ENCODE measurements at places on chromosomes 6 and 20. TPM values are rescaled to one million over a fixed set of nuclear protein-coding genes. Genes with fewer than 3 reads are reported as not detected.

Gene METTL24
- total RNA-seq, result not detected

Gene C6orf89
- 58.3 TPM for total RNA-seq

Gene SLC16A10
- total RNA-seq, result 2.6 TPM

Gene PLN
- not detected for total RNA-seq

Gene BPIFB2
- not detected for total RNA-seq

Gene REM1
- total RNA-seq, result not detected

Gene HLA-DRB5
- total RNA-seq, result 13.7 TPM

Data from Calu3 (cell line).